ENCODE measurements at places on chromosomes 6 and 20.

- no peak for DNase-seq
Observed at GRCh38 chr20:64157878-64158277, 6.4 kb upstream of the MYT1 start.

- DNase-seq: no peak
Observed at GRCh38 chr6:108771421-108771820, 76.8 kb upstream of the ARMC2 start.

DNA sequence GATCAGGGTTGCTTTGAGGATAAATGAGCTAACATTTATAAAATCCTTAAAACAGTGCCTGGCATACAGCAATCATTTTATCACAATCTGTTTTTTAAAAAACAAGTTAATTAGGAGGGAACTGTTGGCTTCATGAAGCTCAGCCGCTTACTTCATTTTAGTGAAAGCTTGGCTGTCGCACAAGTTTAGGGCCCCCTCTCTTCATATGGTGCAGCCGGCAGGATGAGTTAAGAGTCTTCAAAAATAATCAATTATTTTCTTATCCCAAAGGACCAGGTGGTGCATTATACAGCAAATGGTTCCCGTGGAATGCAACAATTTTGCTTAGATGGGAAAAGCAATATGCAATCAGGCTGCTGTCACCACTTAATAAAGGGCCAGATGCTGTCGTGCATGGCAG, 57.4 kb upstream of the PROKR2 start:
- no peak for DNase-seq

DNA sequence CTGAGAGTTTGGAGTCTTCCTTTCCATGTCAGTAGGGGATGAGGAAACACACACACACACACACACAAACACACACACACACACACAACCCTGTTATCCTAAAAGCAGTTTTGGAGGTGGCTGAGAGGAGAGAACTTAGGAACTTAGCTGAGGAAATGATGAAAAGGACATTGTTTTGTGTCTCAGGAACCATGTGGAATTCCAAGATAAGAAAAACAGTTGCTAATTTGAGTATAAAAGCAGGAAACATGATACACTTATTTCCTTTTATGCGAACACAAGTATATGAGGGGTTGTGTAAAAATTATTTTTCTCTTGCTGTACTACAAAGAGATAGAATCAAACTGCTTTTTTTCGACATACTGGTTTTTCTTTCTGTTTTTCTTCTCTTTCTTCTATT, at the start of gene MYCT1:
Gene MYCT1, plus strand, starts transcription at position 264 of the 400 bp plus-strand sequence. Its CDS starts 6 bp downstream, at position 270.
- DNase-seq: peak; percentile 77

- no peak for DNase-seq
Observed at GRCh38 chr6:48535582-48536009, 424.6 kb upstream of the PTCHD4 start.
